ENCODE measurements at places on chromosomes 3 and 15.

GRCh38 chr3:129598000-129598381 is 8.5 kb downstream of the PLXND1 start:
- DNase-seq: no peak

- no peak for DNase-seq
Measured at GRCh38 chr3:106482451-106482850, 613.6 kb upstream of the CBLB start.

DNA sequence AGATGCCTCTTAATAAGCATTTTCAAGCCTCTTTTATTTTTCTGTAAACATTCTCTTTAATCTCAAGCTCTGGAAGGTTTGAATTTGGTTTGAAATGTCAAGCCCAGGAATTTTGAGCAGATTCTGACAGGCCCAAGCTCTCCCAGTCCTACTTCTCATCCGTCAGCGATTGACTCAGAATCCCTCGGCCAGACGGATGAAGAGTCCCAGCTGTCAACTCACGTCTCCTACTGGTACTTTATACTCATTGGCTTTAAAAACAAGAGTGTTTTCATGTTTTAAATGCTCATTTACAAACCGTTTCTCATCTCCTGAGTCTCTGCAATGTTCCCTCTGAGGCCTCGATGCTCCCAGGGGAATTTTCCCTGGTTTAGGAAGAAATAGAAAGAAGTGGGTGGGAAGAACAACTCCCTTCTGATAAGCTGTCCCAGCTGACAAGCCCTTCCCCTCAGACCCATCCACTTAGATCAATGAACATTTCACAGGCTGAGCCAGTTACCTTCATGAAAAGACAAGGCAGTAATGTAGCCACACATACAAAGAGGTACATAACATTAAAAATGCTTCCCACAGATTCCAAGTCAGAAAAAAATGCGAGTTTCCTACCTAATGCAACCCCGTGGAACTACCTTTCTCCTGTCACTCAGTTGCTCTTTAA is 478.2 kb upstream of the DPH6 start:
- no peak for DNase-seq

DNA sequence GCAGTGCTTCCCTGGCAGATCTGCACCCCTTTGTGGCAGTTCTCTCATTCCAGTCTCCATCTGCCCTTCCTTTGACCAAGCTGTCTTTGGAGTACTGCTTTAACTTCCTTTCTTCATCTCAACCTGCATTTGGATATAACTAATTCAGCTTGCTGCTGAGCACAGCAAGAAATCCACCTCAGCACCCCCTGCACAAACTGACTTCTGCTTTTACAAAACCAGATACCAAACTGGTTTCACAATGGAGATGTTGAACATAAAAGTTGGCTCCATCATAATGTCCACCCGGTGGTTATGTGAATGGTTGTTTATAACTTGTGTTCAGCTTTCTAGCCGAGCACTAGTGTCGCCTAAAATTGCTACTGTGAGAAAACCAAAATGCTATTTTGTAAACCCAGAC is 341.1 kb upstream of the SEMA6D start:
- DNase-seq: no peak

DNA sequence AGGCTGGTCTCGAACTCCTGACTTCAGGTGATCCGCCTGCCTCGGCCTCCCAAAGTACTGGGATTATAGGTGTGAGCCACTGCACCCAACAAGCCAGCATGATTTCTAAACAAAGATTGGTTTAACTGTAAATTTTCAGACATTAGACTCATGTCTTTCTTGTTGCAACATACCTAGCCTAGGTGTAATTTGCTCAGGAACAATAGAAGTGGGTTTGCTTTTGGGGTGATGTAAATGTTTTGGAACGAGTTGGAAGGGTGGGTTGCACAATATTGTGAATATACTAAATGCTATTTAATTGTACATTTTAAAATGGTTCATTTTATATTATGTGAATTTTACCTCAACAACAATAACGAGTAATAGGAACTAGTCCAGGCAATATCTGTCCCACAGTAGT is 7.1 kb downstream of the CCR4 start:
- DNase-seq: no peak

GRCh38 chr15:34031987-34032760 is 6.8 kb downstream of the AVEN start:
- DNase-seq: no peak

- DNase-seq: no peak
Measured at GRCh38 chr3:159540882-159541495, 447.6 kb upstream of the IL12A start.

- no peak for DNase-seq
Measured at GRCh38 chr15:91228383-91228782, 128.3 kb downstream of the SV2B start.

DNA sequence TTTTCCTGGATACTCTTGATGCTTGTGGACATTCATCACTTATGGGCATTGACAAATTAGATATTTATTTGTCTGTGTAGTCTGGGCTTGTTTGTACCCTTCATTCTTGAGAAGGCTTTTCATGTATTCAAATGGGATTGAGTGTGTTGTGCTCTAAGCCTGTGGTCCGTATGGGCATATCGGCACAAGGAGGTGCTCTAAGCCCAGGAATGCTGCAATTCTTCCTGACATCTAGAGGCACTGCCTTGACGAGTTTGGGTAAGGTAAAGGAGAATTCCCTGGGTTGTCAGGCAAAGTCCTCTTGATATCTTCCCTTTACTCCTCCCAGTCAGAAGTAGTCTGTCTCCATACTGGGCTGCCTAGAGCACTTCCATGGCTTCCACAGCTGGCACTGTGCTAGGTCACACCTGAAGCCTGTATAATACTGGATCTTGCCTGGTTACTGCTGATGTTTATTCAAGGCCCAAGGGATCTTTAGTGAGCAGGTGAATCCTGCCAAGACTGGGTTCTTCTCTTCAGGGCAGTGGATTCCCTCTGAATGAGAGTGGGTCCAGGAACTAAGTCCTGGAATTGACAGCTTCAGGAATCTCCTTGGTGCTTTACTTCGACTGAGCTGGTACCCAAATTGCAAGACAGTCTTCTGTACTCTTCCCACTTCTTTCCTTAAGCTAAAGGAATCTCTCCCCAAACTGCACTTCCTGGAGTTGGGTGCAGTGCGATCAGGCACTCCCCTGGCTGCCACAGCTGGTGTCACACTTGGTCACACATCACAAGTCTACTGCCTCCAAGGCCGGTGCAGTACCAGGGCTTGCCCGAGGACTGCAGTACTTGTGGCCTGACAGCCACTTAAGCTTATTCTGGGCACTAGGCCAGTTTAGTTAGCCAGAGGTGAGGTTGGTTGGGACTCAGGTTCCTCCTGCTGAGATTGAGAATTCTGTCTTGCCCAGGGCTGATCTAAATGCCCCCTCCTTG is 46.0 kb downstream of the GALK2 start:
- no peak for DNase-seq

- DNase-seq: no peak
Measured at GRCh38 chr15:51708013-51708412, 26.7 kb downstream of the SCG3 start.

- DNase-seq: no peak
Measured at GRCh38 chr3:132205609-132206008, 111.6 kb upstream of the ACP3 start.

DNA sequence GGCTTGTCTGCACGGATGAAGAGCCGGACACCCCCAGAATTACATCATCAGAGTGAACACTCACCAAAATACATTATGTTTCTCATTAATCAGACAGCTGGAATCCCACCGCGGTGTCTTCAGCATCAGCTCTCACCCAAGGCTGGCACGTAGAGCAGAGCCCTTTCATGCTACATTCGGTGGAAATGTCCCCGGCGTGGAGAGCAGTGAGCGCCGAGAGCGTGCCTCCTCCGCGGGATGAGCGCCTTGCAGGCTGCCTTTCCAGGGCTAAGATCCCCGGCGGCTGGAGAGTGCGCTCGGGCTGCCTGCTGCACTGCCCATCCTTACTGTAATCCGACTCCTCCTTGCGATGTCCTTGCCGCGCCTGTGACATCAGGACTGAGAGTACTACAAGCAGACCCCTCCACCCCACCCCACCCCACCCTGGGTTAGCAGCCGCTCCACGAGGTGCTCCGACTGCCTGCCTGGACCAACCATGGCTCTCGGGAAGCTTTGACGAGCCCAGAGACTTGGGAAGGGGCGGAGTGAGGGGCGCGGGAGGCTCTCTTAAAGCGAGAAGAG is at the start of gene ZNF385D:
Gene ZNF385D (minus strand): TSS at position 380 of the 561 bp plus-strand sequence. CDS start 294 bp downstream, at position 86.
- no peak for DNase-seq

DNA sequence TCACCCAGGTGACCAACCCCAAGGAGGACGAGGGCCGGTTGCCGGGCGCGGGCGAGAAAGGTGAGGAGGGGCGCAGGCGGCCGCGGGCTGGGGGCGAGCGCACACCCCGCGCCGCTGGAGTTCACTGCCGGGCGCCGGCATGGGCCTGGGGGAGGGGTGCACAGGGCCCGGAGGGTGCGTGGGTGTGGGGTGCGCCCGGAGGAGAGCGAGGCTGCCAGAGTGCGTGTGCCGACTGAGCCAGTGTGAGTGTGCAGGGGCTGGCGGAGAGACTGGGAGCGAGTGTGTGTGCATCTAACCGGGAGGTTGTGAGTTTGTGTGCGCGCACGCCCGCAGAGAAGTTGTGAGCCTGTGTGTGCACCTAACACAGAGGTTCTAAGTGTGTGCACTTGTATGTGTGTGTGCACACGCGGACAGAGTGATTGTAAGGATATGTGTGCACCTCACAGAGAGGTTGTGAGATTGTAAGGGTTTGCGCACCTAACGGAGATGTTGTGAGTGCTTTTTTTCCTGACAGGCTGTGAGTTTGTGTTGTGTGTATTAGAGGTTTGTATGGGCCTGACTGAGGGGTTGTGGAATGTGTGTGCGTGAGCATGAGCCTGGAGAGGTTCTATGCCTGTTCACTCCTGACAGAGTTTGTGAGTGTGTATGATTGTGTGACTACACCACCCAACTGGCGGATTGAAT is 681 bp downstream of the CTDSPL start:
- DNase-seq: no peak

DNA sequence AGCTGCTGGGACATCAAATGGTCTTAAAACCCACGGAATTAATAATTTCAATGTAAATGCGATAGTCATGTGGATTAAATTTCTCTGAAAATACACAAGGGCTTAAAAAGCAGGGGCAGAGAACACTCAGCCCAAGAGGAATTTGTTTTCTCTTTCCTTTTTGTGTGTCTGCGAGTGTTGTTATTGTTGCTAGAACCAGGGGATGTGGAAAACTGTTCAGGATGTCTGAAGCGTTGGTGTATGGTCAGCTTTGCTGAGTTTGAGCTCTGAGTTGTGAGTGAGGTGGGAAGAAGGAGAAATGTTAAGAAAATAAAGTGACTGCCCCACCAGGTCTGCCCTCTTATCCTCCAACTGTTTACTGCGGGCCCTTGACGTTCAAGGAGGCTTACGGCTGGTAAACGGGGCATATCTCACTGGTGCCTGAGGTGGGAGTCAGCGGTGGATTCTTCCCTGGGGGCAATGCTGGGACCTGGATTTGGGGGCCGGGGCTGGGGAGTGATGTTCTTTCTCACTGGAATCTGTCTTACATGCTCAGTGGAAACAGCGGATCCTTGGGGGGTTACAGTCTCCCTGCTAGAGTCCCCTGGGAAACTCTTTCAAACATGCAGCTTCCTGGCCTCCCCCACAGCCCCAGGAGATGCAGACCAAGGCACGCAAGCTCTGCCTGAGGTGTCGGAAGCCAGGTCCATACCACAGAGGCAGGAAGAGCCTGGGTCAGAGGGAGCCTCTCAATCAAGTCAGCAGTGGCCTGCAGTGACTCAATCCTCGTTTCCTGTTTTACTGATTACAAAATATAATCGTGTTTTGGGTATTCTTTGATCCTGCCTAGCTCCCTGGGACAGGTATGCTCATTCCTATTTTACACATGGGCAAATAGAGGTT is 41.8 kb downstream of the ITGA11 start:
- DNase-seq: no peak

DNA sequence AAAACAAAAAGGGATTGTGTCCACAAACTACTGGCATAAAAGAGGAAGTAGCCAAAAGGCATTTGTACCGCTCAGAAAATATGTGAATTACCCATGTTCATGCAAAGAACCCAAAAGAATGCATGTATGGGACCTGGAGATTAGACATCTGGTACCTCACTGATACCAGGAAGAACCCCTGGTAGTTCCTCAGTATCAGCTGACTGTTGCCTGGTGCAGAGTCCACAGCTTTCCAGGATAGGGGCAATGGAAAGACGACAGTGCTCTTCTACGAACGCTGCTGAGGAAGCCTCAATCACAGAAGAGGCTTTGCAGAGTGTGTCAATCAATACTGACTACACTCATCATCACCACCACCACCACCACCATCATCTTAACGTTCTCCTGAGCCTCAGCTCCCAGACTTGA is 63.3 kb downstream of the ATP8B4 start:
- no peak for DNase-seq

DNA sequence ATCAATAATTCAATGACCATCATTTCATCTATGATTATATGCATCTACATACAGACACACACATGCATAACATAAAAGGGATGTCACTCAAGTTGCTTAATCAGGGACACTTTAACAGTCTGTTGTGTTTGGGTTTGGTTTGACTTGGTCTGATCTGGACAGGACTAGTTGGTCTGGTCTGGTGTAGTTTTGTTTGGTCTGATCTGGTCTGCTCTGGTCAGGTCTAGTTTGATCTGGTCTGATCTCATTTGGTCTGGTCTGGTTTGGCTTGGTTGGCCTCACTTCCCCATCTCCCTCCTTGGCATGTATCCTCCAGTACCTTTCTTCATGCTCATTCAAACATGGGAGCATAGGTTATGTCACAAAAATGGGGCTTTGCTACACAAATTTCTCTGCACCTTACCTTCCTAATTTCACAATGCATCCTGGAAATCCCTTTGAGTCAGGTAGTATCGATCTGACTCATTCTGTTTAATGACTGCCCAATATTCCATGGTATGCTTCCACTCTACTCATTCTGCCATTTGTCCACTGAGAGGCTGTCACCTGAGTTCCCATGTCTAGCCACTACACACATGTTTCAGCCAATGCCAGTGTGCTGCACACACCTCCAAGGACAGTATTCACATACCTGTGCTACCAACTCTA is 73.0 kb upstream of the TPM1 start:
- no peak for DNase-seq

GRCh38 chr3:177177749-177178221 is 19.5 kb downstream of the TBL1XR1 start:
- no peak for DNase-seq

GRCh38 chr3:189040656-189041335 is 131.0 kb upstream of the TPRG1 start:
- no peak for DNase-seq

DNA sequence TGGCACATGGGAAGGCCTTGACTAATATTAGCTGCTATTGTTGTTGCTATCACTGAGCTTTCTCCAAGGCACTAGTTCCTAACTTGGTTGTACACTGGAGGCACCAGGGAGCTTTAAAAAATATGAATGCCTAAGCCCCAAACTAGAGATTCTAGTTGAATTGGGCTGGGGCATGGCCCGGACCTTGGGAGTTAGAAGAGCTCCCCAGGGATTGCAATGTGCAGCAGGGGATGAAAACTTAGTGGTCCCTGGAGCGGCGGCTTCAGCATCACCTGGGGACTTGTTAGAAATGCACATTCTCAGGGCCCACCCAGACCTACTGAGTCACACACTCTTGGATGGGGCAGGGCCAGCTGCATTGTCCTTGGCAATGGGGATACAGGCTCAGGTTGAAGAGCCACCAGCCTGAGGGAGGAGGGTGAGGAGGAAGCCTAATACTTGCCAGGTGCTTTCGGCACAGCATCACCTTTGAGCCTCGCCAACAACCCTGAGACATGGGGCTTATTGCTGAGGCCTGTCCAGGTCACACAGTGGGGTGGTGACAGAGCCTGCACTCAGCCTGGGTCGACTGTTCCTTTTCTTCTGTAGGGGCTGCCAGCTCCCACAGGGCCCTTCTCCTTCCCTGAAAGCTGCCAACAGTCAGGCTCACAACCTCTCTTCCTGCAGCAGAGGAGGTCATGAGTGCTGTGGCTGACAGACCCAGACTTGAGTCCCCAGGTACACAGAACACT is 84.5 kb downstream of the ATP2B2 start:
- no peak for DNase-seq

All from 8988T (cell line).